ENCODE measurements at places on chromosomes 12 and 14.

GRCh38 chr12:47868552-47869031 is 36.2 kb downstream of the VDR start:
- no peak for DNase-seq

GRCh38 chr12:25985316-25986175 is 27.1 kb downstream of the RASSF8 start:
- DNase-seq, result no peak

DNA sequence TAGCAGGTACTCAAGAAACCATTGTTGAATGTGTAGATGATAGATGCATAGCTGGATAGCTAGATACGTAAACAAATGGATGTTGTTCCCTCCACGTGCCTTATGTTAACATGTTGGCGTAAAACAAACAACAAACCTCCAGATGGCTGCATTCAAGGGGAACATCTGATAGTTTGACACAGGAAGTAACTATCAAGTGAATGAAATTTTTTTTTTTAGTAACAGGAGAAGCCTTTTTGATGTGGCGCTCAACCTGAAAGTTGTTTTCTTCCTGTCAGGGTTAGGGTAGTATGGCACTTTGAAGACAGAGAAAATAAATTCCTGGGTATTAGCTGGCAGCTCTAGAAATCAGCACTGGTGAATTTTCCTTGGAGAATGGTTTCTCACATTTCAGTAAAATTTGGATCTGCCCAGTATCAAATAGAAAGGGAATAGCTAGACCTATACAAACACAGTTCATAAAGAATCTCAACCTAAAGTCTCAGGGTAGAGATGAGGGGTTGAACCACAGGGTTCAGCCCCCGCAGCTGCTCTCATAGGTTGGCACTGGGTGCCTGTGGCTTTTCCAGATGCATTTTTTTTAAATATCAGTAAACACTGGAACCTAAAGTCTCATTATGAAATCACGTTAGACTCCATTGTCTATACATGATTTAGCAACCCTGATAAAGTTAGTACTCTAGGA is 18.8 kb upstream of the RAP1B start:
- peak; percentile 20 for DNase-seq

- no peak for DNase-seq
Observed at GRCh38 chr12:48279101-48279500, 71.6 kb downstream of the ZNF641 start.

- peak; percentile 5 for DNase-seq
Observed at GRCh38 chr12:89951050-89951693, 242.5 kb upstream of the ATP2B1 start.

DNA sequence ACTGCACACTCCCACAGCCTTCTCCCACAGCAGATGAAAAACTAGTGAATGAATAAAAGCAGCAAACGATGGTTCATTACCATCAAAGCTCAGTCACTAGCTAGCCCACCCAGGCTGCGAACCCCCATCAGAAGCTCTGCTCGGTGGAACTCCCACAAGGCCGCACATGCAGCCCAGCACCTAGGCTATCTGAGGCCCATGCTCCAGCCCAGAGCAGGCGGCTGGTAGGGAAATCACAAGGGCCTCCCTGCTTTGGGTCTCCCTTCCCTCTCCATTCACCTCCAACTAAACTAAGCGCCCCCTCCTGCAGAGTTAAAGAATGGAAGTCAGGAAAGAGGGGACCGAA is 69.0 kb downstream of the ITPK1 start:
- DNase-seq, result no peak

DNA sequence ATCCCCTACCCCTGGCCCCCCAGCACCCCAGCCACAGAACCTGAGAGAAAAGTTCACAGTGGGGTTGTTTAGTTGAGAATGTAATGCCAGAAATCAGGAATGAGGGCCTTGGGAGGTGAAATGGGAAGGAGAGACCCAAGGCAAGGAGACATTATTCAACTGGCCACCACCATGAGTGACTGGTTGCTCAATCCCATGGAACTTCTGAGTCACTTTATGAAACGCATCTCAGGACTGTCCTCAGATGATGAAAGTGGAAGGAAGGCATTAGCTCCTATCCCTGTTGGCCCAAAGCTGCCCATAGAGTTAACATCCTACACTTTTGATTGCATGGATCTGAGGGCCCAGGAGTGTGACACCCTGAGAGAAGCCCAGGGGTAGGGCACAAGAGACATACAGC is 25.4 kb upstream of the TCL1A start:
- DNase-seq, result no peak

DNA sequence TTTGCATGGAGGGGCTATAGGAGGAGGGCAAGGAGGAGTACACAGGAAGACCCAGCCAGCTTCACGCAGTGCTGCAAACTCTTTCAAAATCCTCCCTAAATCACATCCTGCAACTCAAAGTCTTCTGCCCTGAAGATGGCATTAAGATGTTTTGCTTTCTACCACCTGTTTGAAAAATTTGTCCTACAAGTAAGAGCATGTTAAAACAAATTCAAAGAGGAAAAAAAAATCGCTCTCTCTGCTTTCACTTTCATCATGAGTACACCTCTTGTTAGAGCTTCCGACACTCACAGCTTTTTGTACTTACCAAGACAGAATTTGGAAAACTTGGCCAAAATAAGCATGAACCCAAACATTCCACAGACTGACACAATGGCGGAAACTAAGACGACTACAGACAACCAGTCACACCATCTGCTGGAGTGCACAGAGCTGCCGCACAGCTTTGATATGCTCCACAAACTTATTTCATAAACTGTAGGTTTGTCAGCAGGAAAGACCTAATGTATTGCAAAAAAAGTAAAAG is 21.3 kb downstream of the GCH1 start:
- DNase-seq, result no peak

DNA sequence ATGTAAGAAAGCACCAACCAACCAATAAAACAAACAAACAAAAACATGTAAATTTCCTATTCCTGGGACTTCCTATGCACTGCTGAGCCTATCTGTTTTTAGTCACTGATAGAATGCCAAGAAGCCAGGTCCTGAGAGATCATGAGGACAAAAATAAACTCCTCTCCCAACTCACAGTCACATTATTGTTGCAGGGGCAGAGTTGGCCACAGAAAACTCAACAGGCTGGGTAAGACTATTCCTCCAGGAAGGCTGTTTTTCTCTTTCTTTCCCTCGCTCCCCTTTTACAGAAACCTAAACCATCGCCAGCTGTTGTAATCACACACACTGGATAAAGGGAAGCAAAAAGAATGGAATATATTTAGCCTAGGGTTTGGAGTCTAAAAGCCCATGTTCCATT is 55.8 kb upstream of the METAP2 start:
- no peak for DNase-seq

GRCh38 chr12:110073049-110073831 is 24.9 kb upstream of the C12orf76 start:
- no peak for DNase-seq

- no peak for DNase-seq
Observed at GRCh38 chr12:26848156-26848825, 15.3 kb upstream of the ITPR2 start.

DNA sequence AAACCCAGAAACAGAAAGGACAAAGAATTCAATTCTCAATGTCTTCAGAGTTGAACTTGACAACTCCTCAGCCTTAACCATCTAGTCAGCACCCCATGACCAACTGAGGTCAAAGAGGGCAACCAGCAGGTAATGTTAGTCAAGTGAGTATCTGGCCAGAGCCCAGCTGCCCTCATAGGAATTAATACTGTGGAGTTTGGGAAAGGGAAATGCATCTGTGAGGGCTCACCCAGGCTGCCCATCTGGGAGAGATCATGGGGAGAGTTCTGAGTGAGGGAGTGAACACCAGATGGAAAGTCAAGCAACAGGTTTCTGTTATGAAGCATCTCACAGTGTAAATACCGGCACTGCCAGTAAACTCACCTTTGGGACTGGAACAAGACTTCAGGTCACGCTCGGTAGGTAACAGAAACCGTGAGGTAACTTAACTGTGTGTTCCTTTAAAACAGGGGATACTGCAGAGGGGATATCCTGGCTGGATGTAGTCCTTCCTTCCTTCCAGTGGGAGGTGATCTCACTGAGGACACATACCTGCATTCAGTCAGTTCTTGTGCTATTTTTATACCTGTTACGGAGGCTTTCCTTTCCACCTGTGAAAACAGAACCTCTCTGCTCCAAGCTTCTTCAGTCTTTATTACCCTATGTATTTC is 94.4 kb downstream of the DAD1 start:
- DNase-seq, result no peak

DNA sequence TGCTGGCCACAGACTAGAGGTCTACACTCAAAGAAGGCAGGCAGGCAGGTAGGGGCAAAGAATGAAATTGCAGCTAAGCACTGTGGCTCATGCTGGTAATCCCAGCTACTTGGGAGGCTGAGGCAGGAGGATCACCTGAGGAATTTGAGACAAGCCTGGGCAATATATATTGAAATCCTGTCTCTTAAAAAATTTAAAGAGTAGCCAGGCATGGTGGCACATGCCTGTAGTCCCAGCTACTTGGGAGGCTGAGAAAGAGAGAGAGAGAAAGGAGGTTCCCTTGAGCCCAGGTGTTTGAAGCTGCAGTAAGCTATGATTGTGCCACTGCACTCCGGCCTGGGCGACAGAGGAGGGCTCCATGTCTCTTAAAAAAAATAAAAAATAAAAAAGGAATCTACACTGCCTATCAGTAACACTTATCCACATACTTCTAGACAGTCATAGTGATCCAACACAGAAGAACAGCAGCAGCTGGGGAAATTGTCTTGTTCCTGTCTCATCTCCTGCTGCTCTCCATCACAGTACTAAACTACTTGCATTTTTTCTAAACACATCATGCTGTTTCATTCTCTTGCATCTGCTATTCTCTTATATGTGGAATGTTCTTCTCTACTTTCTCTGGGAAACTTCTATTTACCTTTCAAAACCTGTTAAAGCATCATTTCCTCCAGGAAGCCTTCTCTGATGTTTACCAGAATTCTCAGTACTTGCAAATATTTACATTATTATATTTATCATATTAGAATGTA is 57.2 kb downstream of the ATF7 start:
- DNase-seq, result no peak

GRCh38 chr14:39276579-39277114 is 42.9 kb downstream of the MIA2 start:
- DNase-seq, result no peak

GRCh38 chr14:81767266-81767995 is 233.8 kb upstream of the SEL1L start:
- DNase-seq, result no peak

Measured in effector memory CD8-positive, alpha-beta T cell (primary cell).